Stimulated activated CD8-positive, alpha-beta memory T cell treated with anti-CD3 and anti-CD28 coated beads, Interleukin-7, amount 100 ng/mL, for 24 hours (primary cell): ENCODE measurements at places on chromosomes 6 and 20.

DNA sequence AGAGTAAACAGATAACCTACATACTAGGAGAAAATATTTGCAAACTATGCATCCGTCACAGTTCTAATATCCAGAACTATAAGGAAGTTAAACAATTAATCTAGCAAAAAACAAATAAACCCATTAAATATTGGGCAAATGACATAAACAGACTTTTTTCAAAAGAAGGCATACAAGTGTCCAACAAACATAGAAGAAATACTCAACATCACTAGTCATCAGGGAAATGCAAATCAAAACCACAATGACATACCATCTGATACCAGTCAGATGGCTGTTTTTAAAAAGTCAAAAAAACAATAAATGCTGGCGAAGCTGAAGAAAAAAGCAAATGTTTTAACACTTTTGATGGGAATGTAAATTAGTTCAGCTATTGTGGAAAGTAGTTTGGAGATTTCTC lies 1117.7 kb upstream of the MAP3K7 start:
- no peak for DNase-seq

DNA sequence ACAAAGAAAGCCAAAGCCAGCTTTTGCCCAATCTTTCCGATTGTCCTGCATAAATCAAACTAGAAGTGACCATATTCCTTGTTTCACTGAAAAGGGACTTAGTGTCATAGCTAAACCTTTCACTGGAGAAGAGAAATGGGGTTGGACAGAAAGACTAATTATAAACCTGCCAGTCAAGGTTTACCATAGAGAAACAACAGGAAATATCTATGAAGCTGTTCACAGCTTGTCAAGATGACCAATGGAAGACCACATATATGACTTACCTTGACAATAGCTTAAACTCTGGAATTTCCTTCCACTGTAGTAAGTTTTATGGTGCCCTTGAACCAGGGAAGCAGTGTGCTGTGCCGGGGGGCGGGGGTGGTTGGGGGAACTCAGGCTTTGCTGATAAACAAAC lies 107.7 kb upstream of the PHACTR1 start:
- no peak for DNase-seq

- no peak for DNase-seq
Measured at GRCh38 chr6:152273638-152274037, 363.5 kb downstream of the SYNE1 start.

GRCh38 chr6:84979541-84979940 lies 215.1 kb upstream of the TBX18 start:
- no peak for DNase-seq

- DNase-seq: no peak
Measured at GRCh38 chr20:47800623-47801022, 15.3 kb upstream of the SULF2 start.

DNA sequence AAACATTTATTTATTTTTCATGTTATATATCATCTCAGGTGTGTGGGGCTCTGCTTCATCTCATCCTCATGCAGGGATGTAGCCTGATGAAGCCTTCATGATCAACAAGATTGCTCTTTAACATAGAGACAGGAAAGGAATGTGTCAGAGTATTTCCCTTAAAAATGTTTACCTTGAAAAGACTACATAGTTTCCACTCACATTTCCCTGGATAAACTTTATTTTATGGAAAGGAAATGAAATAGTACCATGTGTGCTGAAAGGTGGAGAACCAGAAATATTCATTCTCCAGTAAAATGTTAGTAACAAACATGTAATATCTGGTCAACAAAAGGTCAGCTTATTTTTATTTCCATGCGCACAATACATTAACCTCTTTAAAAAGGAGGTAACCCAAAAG lies 155.8 kb downstream of the GRM1 start:
- no peak for DNase-seq

- DNase-seq: no peak
Measured at GRCh38 chr6:31971279-31971992, 502 bp downstream of the DXO start.

GRCh38 chr6:149150801-149151398 lies 166.6 kb upstream of the TAB2 start:
- DNase-seq: no peak

DNA sequence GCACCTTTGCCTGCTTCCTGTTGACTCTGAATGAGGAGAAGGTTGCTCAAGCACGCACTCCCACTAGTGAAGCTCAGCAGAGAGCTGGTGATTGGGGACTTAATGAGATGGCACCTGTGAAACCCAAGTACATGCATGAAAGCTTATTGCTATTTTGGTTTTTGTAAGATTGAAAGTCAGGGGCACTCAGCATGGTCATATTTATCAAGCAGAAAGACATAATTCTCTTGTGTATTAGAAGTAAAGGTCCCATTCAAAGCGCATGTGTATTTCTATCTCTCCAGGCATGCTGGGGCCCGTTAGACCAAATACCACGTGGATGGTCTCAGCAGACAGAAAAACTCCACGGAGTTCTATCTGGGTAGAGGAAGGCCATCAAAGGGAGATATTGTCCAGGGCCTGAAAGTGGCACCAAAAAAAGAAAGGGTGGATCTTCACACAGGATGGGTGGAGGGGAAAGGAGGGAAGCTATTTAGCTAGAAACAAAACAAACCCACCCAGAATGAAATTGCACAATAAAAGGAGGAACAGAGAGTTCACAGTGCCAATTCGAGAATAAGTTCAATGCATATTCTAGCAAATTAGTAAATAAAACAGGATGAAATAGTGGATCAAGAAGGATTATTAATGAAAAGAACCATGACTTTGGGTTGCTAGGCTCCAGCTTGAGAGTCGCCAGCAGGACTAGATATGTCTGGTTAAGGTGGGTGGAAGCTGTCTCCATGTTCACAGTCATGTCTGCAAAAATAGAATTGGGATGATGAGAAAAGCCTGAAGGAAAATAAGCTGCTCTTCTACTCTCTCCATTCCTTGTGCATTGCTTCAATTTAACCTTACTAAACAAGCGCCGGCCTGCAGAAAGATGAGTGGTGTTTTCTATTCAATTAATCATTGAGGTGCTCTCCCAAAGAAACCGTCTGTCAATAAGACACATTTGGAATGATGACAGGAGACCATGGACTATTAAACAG lies 224.9 kb upstream of the DTNBP1 start:
- no peak for DNase-seq

- DNase-seq: no peak
Measured at GRCh38 chr6:28337121-28337520, 1.2 kb upstream of the ZSCAN31 start.

DNA sequence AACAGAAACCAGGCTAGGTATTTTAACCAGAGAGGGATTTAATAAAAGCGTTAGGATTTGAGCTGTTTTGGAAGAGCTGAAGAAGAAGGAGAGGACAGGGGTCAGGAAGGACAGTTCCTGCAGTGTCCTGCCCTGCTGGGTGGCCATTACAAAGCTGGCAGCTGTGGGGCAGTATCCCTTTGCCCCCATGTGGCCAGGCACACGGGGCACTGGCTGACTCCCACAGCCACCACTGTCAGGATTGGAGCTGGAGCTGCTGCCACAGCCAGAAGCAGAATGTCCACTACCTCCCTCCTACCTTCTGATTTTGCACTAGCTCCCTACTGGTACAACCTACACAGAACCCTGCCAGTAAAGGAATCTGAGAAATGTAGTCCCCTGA lies 46.5 kb downstream of the SLC22A3 start:
- DNase-seq: no peak

DNA sequence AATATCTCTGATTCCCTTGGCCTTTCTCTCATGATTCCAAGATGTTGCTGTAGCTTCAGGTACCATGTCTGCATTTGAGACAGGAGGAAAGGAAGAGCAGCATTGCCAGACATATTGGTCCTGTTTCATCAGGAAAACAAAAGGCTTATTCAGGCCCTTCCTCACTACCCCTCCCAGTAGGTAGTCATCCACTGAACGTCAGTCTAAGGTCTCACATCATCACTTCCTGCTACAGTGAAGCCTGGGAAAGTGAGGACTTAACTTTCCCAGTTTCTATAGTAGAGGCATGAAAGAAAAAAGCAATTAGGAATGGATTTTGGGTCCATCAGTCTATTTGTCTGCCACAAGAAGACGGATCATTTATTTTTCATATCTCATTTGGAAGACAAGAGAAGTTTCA lies 85.7 kb upstream of the SOX4 start:
- no peak for DNase-seq

DNA sequence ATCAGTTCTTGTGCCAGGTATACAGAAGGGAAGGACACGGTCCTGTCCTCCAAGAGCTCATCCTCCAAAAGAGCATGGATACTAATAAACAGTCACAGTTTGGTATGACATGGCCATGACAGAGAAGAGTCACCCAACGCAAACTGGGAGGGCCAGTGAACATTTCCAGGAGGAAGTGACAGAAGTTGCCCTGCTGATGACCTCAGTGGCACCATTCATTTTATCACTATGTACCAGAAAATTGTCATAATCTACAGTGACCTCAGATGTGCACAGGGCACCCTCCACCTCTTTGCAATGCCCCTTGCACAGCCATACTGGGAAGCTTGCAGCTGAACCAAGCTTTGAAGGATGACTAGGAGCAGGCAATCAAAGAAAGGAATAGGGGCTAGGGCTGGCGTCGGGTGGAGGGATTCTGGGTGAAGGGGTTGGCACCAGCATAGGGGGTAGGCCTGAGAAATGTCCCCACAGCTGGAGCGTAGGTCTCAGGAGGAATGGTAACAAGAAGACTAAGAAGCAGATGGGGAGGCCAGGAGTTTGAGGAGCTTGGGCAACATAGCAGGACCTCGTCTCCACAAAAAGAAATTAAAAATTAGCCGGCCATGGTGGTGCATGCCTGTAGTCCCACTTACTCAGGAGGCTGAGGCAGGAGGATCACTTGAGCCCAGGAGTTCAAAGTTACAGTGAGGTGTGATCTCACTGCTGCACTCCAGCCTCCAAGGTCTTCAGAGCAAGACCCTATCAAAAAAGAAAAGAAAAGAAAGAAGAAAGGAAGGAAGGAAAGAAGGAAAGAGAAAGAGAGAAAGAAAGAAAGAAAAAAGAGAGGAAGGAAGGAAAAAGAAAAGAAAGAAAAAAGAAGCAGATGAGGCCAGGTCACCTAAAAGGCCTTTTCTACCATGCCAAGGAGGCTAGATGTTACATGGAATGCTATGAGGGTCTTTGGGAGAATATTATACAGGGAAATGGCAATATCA lies 65.3 kb upstream of the SNX9 start:
- no peak for DNase-seq

- DNase-seq: no peak
Measured at GRCh38 chr6:15854826-15855710, 192.2 kb upstream of the DTNBP1 start.

- no peak for DNase-seq
Measured at GRCh38 chr6:39313526-39314272, 520 bp downstream of the KCNK17 start.

- DNase-seq: no peak
Measured at GRCh38 chr6:169249057-169249456, 4.6 kb downstream of the THBS2 start.
